ENCODE measurements at places on chromosomes 7 and 10.

DNA sequence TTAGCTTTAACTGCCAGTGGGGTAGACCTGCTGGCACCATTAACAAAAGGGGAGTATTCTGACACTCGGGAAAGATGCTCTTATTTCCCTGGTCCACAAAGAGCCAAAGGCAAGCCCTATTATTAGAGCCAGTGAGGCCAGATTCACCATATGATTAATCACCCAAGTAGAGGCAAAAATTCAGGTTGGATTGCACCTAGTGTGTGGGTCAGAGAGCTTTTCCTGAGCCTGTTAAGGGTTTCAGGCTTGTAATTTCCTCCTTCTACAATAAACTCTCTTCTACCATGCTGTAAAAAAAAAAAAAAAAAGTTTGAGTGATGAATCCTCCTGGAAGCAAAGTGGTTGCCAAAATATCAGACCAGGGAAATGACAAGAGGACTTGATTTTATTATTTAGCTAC lies 163.5 kb downstream of the MBL2 start:
- no peak for DNase-seq

DNA sequence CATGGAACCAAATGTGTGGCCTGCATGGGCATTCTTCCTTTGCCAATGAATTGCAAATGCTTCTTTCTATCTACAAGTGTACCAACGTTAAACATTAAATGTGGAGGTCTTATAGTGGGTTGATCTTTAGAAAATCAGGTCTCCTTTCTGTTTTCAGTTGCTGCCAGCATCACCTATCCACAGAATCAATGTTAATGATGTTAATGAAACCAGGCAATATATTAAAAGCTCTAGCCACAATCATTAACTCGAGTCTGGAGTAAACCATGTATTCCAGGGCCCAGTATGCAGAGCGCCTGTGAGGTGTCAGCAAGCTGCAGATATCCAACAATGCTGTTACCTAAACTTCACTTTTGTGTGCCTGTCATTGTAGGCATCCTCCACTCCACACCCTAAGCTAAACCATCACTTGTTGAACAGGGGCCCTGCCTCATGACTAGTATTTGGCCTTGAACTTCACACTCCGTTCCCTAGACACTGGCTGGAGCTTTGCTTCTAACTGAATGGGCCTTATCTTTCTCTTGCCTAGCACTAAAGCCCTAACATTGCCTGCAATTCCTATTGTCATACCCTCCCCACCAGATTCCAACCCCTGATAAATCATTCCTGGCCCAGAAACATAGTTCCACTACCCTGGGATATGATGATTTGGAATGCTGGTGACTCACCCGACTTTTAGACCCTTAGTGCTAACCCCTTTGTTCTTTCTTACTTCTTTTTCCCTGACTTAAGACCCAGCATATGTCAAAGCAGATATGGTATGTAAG lies 24.3 kb upstream of the ITGB8 start:
- no peak for DNase-seq

- no peak for DNase-seq
Observed at GRCh38 chr10:120456143-120456625, 843 bp upstream of the PLPP4 start.

DNA sequence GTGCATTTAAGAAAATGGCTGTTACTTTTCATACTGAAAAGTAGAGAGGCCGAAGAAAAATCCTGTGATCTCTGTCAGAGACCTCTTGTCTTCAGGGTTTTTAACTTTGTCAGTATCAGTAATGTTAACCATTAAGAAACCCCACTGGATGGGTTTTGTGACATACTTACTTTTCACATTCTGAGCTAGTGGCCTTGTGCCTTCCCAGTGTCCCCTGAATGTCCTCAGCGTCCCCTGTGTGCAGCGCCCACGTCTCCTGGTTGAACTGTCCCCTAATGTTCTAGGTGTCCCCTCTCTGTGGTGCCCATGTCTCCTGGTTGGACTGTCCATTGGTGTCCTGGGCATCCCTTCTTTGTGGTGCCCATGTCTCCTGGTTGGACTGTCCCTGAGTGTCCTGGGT lies 9.6 kb downstream of the DYNC2I1 start:
- no peak for DNase-seq

GRCh38 chr10:48519481-48520183 lies 85.2 kb downstream of the ARHGAP22 start:
- no peak for DNase-seq

GRCh38 chr7:94183289-94183749 lies 179.2 kb upstream of the BET1 start:
- DNase-seq: no peak

- no peak for DNase-seq
Observed at GRCh38 chr7:68828575-68828974, 769.7 kb upstream of the AUTS2 start.

GRCh38 chr10:5310914-5311313 lies 53.9 kb upstream of the UCN3 start:
- no peak for DNase-seq

DNA sequence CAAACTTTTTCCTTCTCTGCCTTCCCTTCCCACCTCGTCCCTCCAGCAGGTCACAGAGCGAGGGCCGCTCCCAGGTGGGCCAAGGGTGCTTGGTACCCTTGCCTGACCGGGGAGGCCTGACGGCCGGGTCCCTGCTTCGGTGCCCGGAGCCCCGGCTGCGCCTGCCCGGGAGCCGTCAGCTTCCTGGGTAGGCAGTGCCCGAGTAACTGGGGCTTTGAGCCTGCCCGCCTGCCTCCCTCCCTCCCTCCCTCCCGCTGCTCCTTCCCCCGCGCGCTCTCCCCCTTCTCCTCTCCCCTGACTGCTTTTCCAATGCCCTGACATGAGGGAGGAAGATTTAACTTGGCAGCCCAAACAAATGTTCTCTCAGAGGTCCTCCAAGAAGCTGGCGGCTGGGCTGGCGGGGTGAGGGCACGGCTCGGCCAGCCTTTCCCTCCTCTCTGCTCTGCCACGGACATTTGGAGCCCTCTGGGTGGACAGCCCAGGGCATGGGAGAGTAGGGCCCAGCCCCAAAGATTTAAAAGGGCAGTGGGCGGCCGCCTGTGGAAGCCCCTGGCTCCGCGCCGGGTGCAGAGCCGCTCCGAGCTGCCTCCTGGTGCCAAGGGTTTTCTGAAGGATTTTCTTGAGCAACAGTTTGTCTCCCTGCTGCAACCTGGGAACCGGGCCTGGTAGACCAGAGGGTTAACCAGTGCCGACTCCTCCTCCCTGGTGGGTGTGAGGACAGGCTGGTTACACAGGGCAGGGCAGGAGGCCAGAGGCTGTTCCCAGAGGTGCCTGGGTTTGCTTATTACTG lies 2.0 kb downstream of the ZMIZ1 start:
- DNase-seq: no peak

DNA sequence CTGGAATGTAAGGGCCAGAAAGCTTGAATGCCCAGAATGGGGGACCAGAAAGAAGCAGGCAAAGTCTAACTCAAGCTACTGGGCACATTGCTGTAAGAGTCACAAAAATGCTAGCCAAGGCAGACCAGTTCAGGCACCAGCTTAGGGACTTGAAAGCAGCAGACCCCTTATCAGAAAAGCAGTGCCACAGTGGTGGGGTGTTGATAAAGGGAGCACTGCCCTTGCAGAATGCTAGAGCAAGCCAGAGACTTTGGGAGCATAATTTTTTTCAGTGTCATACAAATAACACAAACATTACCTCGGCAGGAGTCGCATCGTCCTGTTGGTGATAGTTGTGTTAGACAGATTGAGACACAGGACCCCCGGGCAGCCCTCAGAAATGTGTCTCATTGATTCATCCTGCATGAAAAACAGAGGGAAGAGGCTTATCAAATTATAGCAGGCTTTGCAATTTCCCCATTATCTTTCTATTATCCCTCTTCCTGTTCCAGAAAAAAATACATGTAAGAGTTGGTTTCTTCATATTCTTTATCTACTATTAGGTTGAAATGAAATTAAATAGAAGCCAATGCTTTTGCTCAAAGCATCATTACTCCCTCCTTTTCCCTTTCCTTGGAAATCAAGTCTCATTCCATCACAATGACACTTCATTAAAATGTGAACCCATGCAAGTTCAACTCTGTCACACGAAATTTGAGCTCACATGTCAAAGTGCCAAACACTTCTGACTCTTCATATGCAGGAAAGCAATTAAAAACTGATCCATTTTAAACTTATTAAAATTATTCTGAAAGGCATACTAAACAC lies 13.4 kb downstream of the LRRC17 start:
- DNase-seq: no peak

- no peak for DNase-seq
Observed at GRCh38 chr7:9621927-9622326, 1188.5 kb downstream of the NXPH1 start.
